Peyer's patch (tissue), 4 donors: ENCODE measurements at places on chromosomes 3 and 15. TPM values are rescaled to one million over a fixed set of nuclear protein-coding genes. Genes with fewer than 3 reads are reported as not detected.

GRCh38 chr3:168001244-168001643 lies 94.5 kb downstream of the GOLIM4 start:
- no peak overlapping the region for H3K27ac ChIP-seq
- no peaks in the 10 kb centered on the region for H3K36me3 ChIP-seq
- no peak for DNase-seq
- no peaks in the 10 kb centered on the region for H3K4me1 ChIP-seq

GRCh38 chr3:121431726-121432517 lies 113.9 kb downstream of the POLQ start:
- no peaks in the 10 kb centered on the region for H3K27me3 ChIP-seq
- H3K36me3 ChIP-seq = no peaks in the 10 kb centered on the region
- DNase-seq = peak; percentile 76
- no peaks in the 10 kb centered on the region for H3K4me1 ChIP-seq
- H3K27ac ChIP-seq = no peak overlapping the region

DNA sequence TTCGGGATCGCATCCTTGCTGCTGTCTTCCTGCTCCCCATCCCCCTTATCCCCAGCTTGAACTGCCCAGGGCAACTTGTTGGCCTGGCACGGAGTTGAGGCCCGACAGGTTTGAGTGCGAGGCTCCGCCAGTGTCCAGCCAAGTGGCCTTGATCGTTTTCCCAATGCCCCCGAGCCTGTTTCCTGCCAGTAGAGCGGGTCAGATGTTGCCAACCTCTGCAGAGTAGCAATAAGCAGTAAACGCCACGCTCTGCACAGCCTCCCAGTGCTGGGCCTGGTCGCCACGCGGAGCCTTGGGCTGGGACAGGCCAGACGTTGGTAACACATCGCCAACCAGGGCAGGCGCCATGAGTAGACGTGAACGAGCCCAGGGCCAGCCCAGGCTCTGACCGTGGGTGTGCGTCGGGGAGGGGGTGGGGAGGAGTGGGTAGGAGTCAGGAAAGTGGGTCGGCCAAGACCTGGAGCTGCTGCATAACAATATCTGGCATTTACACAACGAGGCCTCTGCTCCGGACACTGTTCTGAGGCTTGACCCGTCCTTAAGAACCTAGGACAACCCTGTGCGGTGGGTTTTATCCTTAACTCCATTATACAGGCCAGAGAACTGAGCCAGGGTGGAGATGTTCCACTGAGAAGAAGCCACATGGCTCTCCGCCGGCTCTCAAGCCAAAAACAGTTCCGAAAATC lies 444 bp upstream of the ABHD14A start:
- no peaks in the 10 kb centered on the region for H3K27me3 ChIP-seq
- peak overlapping the region; percentile 89 for H3K27ac ChIP-seq
- peaks cover 26% of the 10 kb centered on the region for H3K4me1 ChIP-seq
- DNase-seq = peak; percentile 59
- peak overlapping the region; percentile 71 for H3K4me3 ChIP-seq

- no peak overlapping the region for H3K4me3 ChIP-seq
- H3K36me3 ChIP-seq = no peaks in the 10 kb centered on the region
- no peak for DNase-seq
- H3K4me1 ChIP-seq = no peaks in the 10 kb centered on the region
- no peaks in the 10 kb centered on the region for H3K27me3 ChIP-seq
These were observed 108.1 kb downstream of the PGPEP1L start for GRCh38 chr15:98899272-98900021.

GRCh38 chr3:181917027-181917426 lies 205.3 kb downstream of the SOX2 start:
- H3K4me1 ChIP-seq = no peaks in the 10 kb centered on the region
- H3K4me3 ChIP-seq = no peak overlapping the region
- H3K27me3 ChIP-seq = no peaks in the 10 kb centered on the region
- no peaks in the 10 kb centered on the region for H3K36me3 ChIP-seq

DNA sequence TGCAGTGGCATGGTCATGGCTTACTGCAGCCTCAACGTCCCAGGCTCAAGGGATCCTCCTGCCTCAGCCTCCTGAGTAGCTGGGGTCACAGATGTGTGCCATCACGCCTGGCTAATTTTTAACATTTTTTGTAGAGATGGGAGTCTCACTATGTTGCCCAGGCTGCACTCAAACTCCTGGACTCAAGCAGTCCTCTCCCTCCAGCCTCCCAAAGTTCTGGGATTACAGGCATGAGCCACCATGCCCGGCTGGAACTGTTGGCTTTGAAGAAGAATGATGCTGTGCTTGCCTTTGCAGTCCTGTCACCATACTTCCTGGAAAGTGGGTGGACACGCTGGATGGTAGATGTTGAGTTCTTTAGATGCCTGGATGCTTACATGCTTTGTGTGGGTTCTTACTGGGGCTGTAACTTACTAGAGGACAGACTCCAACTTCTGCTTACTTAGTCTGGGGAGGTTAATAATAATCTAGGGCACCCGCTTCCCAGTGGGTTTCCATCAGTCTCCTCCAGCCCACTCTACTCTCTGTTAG lies 36.7 kb downstream of the IGF1R start:
- no peaks in the 10 kb centered on the region for H3K4me1 ChIP-seq
- H3K4me3 ChIP-seq = no peak overlapping the region
- H3K36me3 ChIP-seq = no peaks in the 10 kb centered on the region
- H3K27ac ChIP-seq = no peak overlapping the region

DNA sequence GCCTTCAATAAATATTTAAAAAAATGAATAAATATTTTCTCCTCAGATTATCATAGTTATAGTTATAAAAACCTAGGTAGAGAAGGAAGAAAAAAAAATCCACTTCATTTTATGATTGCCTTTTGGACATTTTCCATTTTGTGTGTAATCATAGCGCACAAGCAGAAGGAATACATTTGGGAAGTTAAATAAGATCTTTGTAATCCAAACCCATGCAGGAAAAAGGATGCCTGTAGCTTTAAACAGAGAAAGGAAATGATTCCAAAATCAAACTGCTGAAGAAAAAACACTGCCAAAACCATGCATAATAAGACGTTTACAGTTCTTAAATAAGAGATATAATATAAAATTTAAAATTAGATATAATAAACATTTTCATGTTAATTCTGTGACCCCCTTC lies 7.4 kb upstream of the CCDC54 start:
- no peak overlapping the region for H3K27ac ChIP-seq
- no peak for DNase-seq
- H3K4me1 ChIP-seq = no peaks in the 10 kb centered on the region
- H3K4me3 ChIP-seq = no peak overlapping the region

DNA sequence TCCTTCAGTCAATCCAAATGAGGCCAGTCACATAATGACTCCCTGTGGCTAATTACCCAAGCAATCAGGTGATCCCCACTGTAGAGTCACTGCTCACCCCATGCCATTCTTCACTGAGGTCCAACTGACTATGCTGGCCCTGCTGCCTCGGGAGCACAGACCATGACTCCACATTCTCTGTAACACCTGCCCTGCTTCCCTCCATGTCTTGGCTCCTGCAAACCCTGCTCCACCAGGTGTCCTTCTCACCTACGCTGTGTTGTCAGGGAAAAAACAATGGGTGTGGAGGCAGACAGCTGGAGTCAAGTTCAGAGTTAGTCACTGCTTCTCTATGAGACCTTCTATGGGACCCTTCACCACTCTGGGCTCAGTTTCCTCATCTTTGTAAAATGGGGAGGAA lies 6.1 kb upstream of the SFMBT1 start:
- no peak for DNase-seq
- no peak overlapping the region for H3K4me3 ChIP-seq
- no peak overlapping the region for H3K27ac ChIP-seq
- peaks cover under 1% of the 10 kb centered on the region for H3K4me1 ChIP-seq
- no peaks in the 10 kb centered on the region for H3K36me3 ChIP-seq
- H3K27me3 ChIP-seq = no peaks in the 10 kb centered on the region

GRCh38 chr3:50112462-50112861 lies 23.7 kb downstream of the RBM5 start:
- H3K27me3 ChIP-seq = no peaks in the 10 kb centered on the region
- no peak for DNase-seq
- H3K4me3 ChIP-seq = no peak overlapping the region
- no peak overlapping the region for H3K27ac ChIP-seq
- no peaks in the 10 kb centered on the region for H3K4me1 ChIP-seq
- no peaks in the 10 kb centered on the region for H3K36me3 ChIP-seq

The C3orf33 gene
- total RNA-seq = 1.9 TPM

The GRAMD1C gene
- 48.0 TPM for total RNA-seq

The REC114 gene
- total RNA-seq = not detected
